ENCODE measurements at places on chromosomes 11 and 22.

GRCh38 chr22:31326877-31327276 is 19.3 kb downstream of the PATZ1 start:
- DNase-seq = no peak

- DNase-seq = no peak
These were observed 6.5 kb downstream of the SF1 start for GRCh38 chr11:64771861-64772260.

GRCh38 chr11:128824191-128825049 is 42.7 kb downstream of the KCNJ1 start:
- no peak for DNase-seq

- no peak for DNase-seq
These were observed 58.6 kb downstream of the IMMP1L start for GRCh38 chr11:31450841-31451240.

Measured in psoas muscle (tissue), 8 donors.